ENCODE measurements at places on chromosomes 2 and 18.
A peak's percentile ranks its signal among the peaks of the same experiment; 100 is the strongest.

DNA sequence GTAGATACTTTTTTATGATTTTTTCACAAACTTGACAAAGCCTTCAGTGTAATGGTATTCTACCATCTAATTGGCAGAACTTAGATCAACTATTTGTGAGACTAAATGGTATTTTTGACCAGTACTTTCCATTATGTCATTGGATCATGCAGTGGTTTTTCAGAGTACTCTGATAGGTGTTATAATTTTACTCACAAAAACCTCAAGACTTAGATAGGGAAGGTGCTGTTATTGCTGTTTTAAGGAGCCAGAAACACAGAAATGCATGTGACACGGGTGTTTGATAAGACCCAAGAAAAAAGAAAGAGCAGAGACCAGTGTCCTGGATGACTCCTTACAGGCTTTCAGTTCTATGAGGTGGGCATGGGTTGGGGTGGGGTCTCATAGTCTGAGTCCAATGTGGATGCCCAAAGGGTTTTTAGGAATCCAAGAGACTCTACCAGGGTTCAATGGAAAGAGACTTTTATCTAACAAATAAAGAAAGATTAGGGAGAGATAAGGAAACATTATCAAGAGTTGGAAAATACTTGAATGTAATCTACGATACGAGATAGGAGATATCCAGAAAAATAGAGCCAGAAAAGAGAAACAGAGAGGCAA lies 31.3 kb downstream of the SP140 start:
- peak; percentile 32 for DNase-seq

- DNase-seq = no peak
These were observed 43.0 kb downstream of the WDSUB1 start for GRCh38 chr2:159243529-159243928.

GRCh38 chr2:106342831-106343251 lies 125.4 kb downstream of the RGPD3 start:
- no peak for DNase-seq

- DNase-seq = no peak
These were observed 163.9 kb downstream of the TMEFF2 start for GRCh38 chr2:192030856-192031255.

DNA sequence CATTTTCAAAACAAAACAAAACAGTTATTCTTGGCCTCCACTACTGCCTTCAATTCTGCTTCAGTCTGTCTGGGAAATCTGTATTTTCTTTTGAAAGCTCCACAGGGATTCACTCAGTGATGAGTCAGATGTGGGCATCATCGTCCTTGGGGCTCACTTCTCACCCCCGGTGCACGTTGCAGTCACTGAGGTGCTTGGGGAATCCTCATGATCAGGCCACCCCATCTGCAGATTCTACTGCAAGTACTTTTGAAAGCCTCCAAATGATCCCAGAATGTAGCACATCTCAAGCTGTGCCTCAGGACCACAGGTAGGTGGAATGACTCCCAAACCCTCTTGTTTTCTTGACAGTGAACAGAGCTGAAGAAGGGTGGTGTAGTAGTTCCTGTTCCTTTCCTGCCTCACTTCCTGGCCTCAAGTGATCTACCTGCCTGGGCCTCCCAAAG lies 34.3 kb downstream of the LPIN2 start:
- DNase-seq = no peak

DNA sequence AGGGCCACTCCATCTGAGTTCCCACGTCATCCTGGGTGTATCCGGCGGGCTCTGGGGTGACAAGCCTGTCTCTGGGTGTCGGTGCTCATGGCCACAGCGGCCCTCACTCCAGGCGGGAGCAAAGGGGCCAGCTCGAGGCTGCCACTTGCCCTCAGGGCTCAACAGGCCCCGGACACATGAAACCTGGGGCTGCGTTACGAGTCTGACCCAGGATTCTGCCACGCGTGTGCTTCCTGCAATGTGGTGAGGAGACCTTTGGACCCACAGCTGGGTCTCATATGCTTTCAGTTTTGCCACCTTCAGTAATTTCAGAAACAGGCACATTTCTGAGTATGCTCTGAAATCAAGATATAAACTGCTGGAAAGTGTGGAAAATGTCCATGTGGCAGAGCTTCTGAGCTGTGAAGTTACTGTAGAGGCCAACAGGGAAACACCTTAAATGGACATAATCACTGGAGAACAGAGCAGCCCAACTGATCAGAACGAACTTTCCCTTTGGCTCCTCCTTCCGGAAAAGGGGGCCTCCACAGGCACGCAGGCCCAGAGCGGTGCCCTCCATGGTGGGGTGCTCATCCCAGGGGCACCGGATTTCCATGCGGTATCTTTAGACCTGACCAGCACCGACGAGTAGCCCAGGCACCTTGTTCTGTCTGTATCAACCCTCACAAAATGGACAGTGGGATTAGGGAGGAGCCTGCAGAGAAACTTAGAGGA lies 14.1 kb downstream of the PER2 start:
- no peak for DNase-seq

GRCh38 chr2:240836781-240837467 lies 16.9 kb upstream of the KIF1A start:
- no peak for DNase-seq

DNA sequence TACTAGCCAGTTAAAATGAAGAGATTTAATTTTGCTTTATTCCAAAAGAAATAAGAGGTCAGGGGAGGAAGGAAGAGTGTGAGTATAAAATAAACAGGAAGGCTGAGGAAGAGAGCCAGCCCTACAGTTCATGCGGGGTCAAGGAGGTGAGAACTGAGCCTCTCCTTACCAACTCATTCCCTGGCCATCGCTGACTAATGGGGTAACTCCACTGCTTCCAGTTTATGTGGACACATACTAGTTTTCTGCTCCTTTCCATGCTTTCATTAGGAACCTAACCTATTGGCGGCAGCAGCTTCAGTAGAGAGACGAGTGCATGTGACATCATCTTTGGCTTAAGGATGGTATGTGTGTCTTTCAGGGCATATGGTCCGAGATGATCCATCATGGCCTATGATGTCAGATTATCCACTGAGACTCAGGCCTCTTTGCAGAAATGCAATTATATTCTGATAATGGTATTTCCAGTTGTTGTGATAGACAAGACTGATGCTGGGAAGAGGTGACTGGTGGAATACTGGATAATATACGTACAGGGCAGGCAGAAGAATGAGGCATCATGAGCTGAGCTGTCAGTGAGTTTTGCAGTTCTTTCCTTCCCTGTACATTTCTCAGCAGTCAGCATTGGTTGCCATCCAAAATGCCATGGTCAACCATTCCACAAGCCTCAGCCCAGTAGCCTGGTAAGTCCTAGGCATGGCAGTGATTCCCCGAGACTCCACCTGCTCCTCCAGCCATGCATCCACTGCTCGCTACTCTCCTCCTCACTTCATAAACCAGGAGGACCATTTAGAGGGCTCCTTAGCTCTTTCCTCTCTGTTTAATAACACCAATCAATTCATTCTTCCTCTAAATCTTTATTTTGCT lies 184.6 kb upstream of the OSR1 start:
- no peak for DNase-seq

- DNase-seq = peak; percentile 51
These were observed 228.6 kb downstream of the SETBP1 start for GRCh38 chr18:44909191-44909719.

DNA sequence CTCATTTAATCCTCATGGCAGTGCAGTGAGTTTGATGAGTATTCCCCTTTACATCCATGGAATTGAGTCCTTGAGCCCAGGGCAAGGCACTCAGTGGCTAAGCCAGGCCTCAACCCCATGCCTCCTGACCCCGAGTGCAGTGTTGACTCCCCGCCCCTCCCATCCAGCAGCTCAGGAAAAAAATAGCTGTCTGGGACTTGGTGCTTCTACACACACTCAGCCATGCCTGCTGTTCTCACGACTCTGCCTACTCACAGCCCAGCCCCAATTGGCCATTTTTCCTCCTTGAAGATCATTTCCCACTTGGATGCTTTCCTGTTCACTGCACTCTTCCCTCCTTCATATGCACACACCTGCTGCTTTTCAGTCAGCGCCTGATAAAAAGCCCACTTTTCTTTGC lies 8.8 kb downstream of the FOSL2 start:
- no peak for DNase-seq

DNA sequence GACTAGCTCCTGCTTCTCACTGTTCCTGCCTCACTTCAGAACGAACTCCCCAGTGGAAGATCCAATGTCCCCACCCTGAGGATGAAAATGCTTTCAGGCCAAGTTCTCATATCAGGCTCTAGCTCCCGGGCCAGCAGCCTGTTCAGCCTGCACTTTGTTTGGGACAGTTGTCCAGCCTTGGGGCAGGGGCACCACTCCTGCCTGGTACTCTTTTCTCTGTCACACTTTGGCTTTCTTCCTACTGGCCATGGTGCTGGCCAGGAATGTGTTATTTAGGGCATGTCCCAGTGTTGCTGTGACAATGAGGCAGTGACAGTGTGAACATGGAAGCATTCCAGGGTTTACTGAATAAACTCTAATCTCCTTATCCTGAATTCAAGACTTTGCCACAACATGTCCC lies 154.1 kb downstream of the GALNT14 start:
- DNase-seq = no peak

DNA sequence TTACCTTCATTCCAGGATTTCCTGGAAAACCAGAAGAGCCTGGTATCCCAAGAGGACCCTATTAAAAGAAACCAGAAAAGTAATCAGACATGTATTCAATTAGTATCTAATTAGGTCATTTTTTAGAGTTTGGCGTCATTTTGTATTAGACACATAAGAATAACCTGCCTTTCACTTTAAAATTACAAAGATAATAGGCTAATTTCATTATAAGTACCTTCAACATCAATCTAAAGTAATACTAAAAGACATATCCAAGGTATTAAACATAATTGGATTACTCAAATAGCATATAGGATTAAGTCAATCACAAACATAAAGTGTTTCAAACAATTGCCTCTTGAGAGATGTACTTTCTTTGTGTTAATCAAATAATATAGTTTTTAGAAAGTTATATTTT lies 97.9 kb downstream of the COL3A1 start:
- DNase-seq = no peak

DNA sequence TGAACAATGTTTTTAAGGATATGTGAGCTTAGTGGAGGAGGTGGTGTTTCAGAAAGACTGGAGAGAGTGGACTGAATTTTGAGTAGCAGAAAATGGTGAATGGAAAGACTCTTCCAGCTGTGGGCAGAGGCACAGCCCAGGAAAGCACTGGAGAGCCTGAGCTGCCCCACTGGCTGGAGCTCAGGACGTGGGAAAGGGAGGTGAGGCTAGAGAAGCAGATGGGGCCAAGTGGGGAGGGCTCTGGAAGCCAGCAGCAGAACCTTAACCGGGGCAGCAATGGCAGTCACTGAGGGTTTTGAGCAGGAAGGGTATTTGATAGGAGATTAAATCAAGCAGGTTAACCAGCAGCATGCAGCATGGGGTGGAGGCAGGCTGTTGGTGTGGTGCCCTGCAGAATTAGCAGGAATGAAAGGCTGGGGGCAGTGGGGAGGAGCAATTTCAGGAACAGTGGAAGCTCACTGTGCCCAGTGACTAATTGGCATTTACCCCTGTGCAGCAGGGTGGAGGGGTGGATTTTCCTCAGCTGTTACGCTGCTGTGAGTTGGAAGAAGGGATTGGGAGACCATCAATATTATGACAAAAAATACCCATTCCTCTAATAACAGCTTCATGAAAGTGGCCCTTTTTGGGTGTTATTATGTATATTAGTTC lies 136.2 kb downstream of the CERS6 start:
- no peak for DNase-seq

Data from GM13977 (cell line).